Right cardiac atrium (tissue), 5 donors: ENCODE measurements at places on chromosomes 12 and 14. TPM values are rescaled to one million over a fixed set of nuclear protein-coding genes. Genes with fewer than 3 reads are reported as not detected.

TAS2R13 gene
- 0.25 TPM for polyA plus RNA-seq

MAX gene
- 56.3 TPM for polyA plus RNA-seq

CCDC197 gene
- polyA plus RNA-seq: not detected

SERPINA5 gene
- polyA plus RNA-seq: 13.2 TPM

CMTM5 gene
- 13.9 TPM for polyA plus RNA-seq

PHLDA1 gene
- 3.9 TPM for polyA plus RNA-seq

EGLN3 gene
- 85.6 TPM for polyA plus RNA-seq

DAO gene
- not detected for polyA plus RNA-seq

COL2A1 gene
- 0.07 TPM for polyA plus RNA-seq

ST8SIA1 gene
- 3.8 TPM for polyA plus RNA-seq

CMA1 gene
- not detected for polyA plus RNA-seq
